Brain (organoid and tissue), 16 donors: ENCODE measurements at places on chromosomes 4 and X.

DNA sequence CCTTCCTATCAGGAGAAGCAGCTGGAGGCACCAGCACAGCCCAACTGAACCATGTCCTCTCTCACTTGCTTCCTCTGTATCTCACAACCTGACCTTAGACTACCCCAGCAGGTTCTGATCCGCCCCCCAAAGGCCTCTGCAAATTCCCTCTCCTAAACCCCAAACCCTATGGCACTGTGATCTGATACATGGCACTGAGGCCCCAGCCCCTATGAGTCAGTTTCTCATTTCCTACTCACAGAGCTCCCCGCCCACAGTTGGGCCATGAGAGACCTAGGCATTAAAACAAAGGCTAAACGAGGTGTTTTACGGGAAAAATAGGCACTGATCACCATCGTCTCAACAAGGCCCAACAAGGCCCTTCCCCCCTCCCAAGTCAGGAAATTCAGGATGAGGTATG is 19.1 kb downstream of the SASH3 start:
- DNase-seq: no peak

DNA sequence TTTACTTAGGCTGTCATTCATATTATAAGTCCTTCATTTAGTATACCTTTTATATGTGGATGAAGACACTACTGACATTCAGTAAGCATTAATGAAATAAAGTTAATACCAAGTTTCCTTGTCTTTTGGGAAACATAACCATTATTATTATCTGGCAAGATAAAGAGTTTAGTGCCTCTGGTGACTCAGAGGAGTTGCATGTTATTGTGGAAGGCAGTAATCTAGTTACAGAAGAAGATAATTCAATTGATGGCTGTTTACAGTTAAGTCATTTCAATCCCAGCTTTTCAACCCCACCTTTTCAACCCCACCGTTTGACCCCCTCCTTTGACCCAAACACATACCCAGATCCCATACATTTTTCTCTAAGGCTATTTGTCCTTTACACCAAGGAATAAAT is 143.8 kb downstream of the FANCB start:
- DNase-seq: no peak

DNA sequence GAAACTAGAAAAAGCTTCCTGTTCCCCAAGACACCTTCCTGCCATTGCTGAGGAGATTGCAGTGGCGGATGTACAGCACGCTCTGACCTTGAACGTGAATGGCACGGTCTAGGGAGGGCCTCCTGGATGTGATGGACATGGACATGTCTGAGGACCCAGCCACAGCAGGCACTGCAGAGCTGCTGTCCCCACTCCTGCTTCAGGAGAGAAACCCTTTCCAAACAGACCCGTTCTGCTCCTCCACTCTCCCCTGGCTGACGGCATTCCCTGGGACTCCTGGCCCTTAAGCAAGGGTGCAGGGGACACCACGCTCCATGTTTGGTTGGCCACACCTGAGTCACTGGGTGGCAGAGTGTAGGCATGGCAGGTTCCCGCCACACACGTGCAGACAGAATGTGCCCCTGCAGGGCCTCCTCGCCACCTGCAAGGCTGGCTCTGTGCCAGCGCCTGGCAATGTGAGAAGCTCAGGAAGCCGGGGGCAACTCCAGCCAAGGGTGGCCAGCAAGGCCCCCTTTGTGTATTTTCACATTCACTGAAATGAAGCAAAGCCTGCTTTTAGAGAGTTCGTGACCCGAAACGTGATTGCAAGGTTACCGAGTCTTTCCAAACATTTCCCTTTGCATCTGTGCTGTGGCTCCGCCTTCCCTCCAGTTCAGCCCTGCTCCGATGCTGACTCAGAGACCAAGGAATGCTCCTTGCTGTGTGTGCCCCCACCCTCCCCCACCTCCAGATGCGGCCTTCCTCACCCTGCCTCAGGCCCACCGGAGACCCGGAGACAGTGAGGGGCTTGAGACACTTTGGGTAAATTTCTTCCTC is 46.1 kb downstream of the HTRA3 start:
- peak; percentile 71 for DNase-seq

- DNase-seq: no peak
Observed at GRCh38 chr4:143234153-143234552, 49.4 kb downstream of the USP38 start.

- DNase-seq: no peak
Observed at GRCh38 chr4:24514808-24515207, 69.5 kb downstream of the DHX15 start.

GRCh38 chrX:151871244-151871643 is 41.4 kb upstream of the MAGEA4 start:
- no peak for DNase-seq

DNA sequence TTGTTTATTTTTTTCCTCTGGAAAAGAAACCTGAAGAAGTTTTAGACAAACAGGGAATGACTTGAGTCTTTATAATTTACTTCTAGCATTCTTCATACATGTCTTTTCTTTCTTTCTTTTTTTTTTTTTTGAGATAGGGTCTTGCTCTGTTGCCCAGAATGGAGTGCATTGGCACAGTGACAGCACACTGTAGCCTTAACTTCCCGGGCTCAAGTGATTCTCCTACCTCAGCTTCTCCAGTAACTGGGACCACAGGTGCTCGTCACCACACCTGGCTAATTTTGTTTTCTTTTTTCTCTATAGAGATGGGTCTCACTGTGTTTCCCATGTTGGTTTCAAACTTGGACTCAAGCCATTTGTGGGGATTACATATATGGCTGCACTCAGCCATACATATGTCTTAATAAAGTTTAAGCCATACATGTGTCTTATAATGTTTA is 71.8 kb downstream of the RAPGEF2 start:
- no peak for DNase-seq

DNA sequence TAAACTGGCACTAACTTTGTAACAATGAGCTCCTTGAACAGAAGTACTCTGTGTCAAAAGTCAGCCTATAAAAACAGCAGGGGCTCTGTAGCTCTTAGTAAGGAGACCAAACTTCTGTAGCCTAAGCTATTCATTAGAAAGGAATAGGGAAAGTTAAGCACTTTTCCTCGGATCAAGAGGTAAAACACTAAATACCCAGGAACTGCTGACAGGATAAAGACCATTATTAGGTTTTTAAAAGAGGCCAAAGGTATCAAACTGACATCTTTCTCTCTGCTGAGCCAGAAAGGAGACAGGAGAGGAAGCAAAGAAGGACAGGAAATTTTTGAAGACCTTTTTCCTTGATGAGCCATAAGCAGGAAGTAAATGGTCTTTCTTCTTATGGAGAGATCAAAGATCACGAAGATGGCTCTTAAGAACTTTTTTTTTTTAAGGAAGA is 31.9 kb downstream of the ANAPC10 start:
- peak; percentile 17 for DNase-seq

DNA sequence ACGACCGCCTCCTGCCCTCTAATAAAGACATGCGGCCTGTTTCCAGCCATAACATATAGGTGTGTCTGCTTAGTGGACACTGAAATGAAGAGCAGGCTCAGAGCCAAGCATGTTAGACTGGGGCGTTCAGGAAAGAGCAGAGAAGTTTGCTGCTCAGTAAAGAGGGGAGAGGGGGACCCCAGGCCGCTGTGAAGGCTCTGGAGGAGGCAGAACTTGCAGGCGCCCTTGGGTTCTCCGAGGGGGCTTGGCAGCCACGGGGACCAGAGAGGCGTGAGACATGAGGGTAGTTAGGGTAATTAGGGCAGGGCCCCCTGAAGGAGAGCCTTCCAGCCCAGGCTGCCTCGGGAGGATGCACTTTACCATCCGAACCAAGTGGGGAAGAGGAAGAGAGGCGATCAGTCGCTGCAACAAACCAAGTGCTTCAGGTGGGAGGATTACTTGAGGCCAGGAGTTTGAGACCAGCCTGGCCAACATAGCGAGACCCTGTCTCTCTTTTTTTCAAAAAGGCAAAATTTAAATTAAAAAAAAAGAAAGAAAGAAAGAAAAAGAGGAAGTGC is 46.6 kb upstream of the CDKN2AIP start:
- DNase-seq: no peak

DNA sequence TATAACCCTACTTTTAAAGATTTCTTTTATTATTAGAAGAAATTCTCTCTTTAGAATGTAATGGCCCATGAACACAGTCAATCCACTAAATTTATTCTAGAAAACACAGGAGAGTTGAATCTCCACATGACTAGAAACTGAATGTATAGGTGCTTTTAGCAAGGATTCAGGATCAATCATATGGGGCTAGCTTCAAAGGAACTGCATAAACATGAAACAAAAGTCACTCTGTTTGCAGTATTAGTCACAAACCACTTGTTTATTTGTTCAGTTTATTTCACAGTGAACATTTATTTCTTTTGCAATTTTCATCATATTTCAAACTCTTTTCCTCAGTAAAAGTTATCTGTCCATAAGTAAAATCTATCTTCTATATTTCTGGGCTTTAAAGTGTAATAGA is 1604.6 kb downstream of the PCDH18 start:
- no peak for DNase-seq

GRCh38 chrX:29627833-29628232 is 587.5 kb upstream of the MAGEB2 start:
- DNase-seq: no peak

DNA sequence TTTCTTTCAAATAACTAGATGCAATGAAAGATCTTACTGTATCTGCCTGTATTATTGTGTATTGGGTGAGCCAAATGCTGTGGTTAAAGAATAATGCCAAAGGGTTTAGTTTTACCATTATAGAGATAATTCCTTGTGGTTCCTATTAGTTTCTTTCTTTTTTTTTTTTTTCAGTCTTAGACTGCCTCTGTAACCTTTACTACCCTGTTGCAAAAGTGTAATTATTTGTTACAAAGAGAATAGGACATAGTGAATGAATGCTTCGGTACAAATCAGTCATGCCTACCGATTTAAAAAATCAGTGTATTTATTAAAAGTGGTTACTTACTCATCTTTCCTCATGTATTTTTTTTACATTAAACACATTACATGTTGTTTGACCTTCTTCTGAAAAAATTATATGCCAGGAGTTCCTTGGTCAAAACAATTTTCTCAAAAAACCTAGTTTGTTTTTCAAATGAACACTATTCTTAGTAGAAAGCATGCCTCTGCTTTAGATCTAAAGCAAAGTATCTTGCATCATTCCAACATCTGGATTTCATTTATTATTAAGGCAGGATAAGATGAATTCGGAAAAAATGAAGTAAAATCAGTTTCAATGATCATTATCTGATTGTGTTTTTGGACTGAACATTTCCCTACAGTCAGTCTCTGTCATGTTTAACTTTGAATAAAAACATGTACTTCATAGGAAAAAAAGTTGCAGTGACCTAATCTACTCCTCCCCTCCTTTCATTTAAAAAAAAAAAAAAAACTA is 21.2 kb upstream of the SYNPO2 start:
- no peak for DNase-seq

- DNase-seq: no peak
Observed at GRCh38 chrX:139078342-139078741, 366.8 kb upstream of the FGF13 start.

DNA sequence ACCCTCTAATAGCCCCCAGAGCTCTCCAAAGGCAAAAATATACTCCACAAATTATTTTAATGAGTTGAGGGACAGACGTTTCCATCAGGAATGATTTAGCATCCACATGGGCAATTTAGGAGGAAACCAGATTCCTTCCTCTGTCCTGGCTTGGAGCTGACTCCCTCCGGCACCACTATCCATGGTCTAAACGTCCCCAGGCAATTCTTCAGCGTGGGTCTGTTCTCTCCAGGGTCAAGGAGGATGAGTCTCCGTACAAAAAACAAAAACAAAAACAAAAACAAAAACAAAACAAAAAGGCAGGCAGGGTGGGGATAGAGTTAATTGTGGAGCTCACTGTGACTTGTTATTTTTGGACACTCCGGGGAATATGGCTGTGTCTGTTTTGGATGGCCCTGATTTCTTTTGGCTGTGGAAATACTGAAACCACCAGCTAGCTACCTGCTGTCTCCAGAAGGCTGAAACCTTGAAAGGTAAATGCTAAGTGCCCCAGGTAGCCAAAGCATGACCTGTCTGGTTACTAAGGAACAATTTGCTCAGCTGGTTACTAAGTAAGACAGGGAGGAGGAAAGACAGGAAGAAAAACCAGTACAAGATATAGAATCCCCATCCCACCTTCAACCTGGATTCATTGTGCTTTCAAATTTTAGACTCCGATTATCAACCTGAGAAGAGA is 419.1 kb upstream of the LCORL start:
- peak; percentile 16 for DNase-seq

DNA sequence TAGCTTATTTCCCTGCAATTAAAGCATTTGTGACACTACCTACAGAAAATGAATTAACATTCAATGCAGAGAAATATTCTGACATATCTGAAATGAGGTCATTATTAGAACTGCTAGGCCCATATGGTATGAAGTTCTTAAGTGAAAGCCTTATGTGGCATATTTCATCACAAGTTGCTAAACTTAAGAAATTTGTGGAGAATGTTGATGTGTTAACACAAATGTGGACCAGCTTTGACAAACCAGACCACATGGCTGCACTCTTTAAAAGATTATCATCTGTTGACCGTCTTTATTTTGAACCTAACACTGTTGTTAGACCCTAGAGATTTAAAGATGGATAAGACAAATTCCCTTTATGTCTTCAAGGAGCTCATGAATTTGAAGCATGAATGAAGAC is 1024.1 kb downstream of the RPA4 start:
- DNase-seq: no peak

DNA sequence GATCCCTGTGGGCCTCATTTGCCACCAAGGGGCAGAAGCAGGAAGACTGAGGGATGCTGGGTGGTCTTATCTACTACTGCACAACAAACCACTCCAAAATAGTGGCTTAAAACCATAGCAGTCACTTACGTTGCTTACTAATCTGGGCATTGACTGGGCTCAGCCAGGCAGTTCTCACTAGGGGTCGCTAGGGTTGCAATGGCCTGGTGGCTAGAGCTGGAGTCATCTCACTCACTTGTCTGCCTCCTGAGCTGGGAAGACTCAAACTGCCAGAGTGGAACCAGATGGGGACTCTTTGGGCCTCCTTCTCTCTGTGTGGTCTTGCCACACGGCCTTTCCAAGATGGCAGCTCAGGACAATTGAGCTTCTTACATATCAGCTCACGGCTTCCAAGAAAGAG is 216.3 kb upstream of the BCOR start:
- no peak for DNase-seq

DNA sequence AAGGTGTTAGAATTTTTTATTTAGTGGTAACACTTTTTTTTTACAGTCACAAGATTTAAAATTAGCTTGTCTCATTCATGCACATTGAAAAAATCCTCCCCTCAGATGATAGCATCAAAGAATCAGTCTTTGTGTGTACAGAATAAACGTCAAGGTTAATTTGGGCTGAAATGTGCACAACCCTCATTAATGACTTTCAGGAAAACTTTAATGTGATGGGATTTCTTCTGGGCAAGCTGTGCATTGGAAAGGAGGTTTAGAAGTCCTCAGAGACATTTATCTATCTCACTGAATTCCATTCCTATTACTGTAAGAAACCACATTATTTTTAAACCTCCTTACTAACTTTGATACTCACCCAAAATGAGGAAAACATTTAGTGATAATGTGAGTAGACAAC is 88.2 kb upstream of the TECRL start:
- peak; percentile 65 for DNase-seq

- DNase-seq: peak; percentile 79
Observed at GRCh38 chr4:138851391-138852335, 163.9 kb upstream of the NOCT start.

- DNase-seq: no peak
Observed at GRCh38 chrX:21384178-21384577, 10.0 kb downstream of the CNKSR2 start.
